Hematopoietic multipotent progenitor cell (in vitro differentiated cells): ENCODE measurements at places on chromosomes 7 and 10.

DNA sequence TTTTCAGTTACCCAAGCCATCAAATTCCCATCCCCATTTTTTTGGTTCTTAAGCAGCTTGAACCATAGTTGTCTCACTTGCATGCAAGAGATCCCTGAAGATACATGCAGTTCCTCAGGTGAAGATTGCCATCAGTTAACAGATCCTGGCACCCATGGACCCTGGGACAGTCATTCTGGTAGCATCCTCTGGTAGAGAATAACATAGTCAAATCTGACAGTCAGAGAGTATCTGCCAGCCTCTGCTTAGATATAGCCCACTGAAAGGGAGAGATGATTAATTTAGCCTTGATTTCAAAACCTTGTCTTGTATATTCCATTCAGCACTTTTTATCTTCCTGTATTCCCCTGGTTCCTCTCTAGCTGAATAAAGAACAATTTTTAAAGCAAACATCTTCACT, 280.4 kb downstream of the KCNMA1 start:
- DNase-seq: no peak

DNA sequence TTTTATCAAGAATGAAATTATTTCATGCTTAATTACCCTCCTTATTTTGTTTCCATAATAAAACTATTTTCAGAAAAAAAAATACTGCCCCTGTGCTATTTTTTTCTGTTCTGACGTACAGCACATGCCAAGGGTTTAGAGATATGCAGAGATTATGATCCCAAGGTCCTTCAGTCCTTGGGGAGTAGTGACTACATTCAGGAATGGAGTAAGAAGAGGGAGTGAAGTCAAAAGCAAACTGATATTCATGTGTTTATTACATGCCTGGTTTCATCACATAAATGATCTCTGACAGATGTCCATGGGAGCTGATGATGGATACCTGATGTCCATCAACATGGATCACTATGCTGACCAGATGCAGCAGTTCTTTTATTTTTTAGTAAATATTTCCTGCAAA, 17.2 kb downstream of the AKAP9 start:
- no peak for DNase-seq

DNA sequence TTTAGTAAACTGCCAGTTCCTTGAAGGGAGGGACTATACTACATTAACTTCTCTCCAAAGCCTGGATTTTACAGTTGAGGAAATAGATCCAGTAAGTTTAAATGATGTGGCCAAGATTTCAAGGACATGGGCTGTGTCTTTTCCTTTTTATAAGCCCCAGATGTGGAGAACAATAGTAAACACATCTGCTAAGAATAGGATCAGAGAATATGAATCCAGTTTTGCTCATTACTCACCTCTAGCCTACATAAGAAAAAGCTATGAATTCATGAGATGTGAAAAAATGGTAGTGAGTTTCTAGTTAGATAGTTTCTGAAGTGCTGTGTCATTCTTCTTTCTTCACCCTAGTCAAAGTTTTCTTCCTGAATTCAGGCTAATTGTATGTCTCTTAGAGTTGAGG, 38.6 kb downstream of the MAGI2 start:
- no peak for DNase-seq

- DNase-seq: no peak
Measured at GRCh38 chr7:22799633-22800032, 23.0 kb downstream of the TOMM7 start.

DNA sequence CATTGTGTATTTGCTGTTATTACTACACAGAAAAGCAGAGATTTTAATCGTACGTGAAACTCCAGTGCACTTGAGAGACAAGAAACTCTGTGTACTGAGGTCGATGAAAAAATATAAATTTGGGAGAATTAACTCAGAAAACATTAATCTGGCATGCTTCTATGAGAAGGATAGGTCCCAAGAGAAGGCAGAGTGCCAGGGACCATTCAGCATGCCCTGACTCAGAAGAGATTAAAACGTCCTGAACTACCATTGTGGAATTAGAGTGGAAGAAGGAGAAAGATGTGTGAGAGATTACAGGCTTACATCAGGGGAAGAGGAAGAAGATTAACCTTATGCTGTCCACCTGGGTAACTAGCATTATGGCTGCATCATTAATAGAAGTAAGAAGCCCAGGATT, 72.4 kb downstream of the REEP3 start:
- DNase-seq: no peak

DNA sequence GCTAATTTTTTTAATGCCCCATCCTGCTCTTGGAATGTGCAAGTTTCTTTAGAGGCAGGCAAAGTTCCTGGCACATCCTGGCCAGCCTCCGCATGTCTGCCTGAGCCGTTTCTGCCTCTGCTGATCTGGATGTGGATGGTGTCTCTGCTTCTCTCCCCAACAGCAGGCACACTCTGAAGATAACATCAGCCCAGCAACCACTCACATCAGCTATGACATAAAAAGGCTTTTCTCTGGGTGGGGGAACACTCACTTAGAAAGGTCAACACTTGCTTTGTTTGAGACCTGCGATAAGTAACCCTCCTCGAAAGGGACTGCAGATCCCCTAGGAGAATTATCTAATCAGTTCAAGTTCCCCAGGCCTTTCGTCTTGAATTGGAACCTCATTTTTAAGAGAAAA, 142.9 kb downstream of the FGFR2 start:
- DNase-seq: no peak

GRCh38 chr7:83429493-83429892, 219.4 kb downstream of the SEMA3E start:
- no peak for DNase-seq

DNA sequence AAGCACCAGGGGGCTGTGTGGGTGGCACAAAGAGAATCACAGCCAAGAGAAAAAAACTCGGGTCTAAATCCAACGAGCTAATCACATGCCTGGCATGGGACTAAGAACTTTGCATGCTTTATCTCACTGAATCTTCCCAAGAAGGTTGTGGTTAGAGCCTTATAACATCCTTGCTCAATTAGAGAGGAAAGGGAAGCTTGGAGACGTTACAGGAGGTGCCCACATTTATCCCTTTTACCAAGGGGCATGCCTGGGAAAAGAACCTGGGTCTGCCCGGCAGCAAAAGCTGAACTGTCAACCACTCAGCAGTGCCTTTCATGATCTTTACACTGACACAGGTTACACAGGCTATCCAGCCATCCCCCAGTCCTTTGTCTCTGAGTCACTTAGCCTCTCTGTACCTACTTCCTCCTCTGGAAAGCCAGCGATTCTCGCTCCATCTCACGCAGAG, 190.1 kb downstream of the PRPF18 start:
- peak; percentile 28 for DNase-seq

- no peak for DNase-seq
Measured at GRCh38 chr10:101487399-101487798, 100.7 kb downstream of the POLL start.

- DNase-seq: no peak
Measured at GRCh38 chr7:30465811-30466180, 12.8 kb downstream of the NOD1 start.

GRCh38 chr10:127834221-127834620, 58.5 kb downstream of the CLRN3 start:
- no peak for DNase-seq

DNA sequence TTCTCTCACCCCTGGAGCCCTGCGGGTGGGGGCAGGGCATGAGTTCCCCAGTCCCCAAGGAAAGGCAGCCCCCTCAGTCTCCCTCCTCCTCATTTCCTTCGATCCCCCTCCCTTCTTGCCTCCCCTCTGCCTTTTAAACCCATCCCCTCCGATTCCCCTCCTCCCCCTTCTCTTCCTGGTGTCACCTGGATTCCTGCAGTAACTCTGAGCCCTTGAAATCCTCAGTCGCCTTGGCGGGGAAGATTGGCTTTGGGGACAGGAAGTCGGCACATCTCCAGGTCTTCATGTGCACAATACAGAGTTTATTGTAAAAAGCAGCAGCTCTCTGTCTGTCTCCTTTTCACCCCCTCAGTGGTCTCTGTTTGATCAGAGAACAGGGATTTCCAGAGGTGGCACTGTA, 1.3 kb upstream of the MUC12 start:
- DNase-seq: no peak

- DNase-seq: no peak
Measured at GRCh38 chr7:131664570-131664969, 108.1 kb upstream of the PODXL start.

GRCh38 chr10:8437896-8438295, 383.4 kb downstream of the GATA3 start:
- DNase-seq: no peak

- no peak for DNase-seq
Measured at GRCh38 chr10:113151190-113151666, 201.2 kb downstream of the TCF7L2 start.

GRCh38 chr7:5523052-5523711, 99.5 kb upstream of the TNRC18 start:
- DNase-seq: no peak

GRCh38 chr10:114257498-114257897, 18.4 kb downstream of the VWA2 start:
- DNase-seq: no peak
